ENCODE measurements at places on chromosomes 11 and 22.
A peak's percentile ranks its signal among the peaks of the same experiment; 100 is the strongest.

DNA sequence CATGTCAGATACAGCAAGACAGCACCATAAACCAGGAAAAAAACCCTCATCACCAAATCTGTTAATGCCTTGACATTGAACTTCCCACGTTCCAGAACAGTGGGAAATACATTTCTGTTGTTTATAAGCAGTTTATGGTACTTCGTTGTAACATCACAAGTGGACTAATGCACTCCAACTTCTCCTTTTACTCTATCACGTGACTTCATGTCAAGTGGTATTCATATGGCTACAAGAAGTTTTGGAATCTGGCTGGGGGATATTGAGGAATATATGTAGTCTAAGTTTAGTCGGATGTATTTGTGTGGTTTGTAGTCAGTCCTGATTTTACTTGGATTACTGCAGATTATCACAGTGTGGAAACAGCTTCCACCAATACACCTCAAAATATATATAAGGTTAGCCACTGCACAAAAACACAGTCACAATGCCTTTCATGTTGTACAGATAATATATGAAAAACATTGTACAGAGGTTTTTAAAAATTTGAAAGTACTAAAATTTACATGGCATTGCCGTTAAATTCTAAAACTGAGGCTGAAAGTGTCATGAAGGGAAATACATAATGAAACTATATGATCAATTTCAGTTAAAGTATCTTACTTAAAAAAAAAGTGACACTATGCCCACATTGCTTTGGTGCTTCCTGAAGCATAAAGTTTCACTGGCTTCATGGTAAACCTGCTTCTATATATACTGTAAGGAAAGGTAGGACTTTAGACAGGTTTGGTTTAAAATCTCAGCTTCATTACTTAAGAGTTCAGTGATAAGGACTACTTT is 134.1 kb downstream of the CASP12 start:
- DNase-seq, result no peak

DNA sequence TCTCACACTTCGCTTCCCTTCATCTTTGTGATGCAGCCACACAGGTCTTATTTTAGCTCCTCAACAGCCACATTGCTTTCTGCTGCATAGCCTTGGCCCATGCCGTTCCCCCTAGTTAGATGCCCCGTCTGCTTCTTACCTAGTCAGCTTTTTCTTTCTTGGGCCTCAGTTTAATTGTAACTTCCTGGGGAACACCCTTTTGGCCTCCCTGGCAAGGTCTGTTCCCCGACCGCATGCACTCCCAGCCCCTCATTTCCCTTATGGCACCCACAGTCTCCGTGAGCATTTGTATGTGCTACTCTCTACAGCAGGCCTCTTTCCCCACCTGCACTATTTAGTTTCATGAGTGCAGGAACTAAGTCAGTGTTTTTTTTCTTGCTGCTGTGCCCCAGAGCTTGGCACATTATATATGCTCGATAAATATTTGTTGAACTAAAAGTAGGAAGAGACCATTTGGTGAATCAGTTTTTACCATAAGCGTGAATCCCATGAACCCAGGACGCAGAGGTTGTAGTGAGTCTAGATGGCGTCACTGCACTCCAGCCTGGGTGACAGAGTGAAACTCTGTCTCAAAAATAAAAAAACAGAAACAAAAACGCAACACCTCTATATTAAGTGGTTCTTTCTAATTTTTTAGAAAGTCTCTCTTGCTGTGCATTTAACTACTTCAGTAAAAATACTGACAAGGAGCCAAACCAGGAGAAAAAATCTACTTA is 38.5 kb downstream of the TNRC6B start:
- no peak for DNase-seq

DNA sequence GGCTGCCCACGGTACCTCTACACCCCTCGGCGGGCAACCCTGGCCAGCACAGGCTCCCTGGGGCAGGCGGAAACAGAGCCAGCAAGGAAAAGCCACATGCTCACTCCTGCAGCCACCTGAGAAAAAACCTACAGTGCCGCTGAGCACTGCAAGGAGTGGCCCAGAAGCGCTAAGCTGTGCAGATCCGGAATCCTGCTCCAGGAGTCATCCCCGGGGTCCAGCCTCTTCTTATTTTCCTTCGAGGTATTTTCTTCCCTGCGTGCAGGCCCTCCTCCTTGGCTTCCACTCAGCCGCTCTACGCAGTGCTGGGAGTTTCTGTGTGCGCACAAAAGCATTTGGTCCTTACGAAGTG is 81.0 kb downstream of the TRMU start:
- no peak for DNase-seq

DNA sequence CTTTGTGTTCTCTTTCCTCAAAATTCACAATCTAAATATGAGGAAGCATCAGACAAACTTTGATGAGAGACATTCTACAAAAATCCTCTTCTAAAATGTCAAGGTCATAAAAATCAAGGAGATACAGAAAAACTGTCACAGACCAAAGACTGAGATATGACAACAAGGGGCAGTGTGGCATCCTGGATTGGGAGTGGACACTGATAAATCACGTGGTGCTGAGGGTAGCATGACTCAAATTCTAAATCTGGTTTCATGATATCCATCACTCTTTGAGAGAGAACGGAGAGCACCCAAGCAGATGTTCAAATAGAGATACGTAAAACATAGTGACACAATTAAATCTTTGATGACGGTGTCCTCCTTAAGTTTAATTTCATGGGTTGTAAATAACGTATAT is 13.0 kb upstream of the CARD18 start:
- DNase-seq, result no peak

- no peak for DNase-seq
Measured at GRCh38 chr11:3967695-3968094, 112.2 kb downstream of the STIM1 start.

- no peak for DNase-seq
Measured at GRCh38 chr22:44963832-44964721, 45.7 kb downstream of the PHF21B start.

- DNase-seq, result no peak
Measured at GRCh38 chr22:35984183-35985175, 44.1 kb downstream of the RBFOX2 start.

- DNase-seq, result no peak
Measured at GRCh38 chr11:112760396-112761059, 200.7 kb upstream of the NCAM1 start.

DNA sequence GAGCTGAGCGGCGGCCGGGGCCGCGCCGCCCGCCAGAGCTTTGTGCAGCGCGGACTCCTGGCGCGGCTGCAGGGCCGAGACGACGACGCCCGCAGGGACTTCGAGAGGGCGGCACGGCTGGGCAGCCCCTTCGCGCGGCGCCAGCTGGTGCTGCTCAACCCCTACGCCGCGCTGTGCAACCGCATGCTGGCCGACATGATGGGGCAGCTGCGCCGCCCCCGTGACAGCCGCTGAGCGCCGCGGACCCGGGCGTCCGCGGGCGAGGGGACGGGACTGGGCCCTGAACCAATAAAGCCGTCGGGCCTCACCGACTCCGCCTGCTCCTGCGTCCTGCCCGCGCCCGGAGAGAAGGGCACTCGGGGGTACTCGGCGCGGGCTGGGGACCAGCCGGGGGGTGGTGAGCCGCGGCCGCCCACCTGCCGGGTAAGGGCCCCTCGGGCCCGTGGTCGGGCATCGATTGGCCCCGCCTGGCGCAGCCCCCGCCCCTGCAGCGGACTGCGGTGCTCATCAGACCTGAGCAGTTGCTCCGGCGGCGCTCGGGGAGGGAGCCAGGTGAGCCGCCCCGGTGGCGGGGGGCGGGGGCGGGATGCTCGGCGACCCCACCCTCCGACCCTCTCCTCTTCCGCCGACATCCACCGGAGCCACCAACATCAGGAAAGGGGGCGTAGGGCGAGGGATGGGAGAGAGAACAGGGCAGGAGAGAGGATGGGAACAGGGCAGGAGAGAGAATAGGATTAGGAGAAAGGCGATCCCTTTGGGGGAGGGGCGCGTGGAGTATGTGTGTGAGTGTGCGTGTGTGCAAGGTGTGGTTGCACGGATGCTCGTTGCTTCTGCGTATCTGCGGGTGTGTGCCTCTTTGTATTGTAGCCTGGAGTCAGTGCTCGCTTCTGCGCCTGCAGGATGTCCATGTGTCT is at the start of gene TMEM25:
TMEM25 (plus strand) TSS at position 510 of the 914 bp plus-strand sequence. CDS start 610 bp downstream, outside the sequence.
- peak; percentile 58 for DNase-seq

GRCh38 chr11:66363805-66364535 is 7.6 kb downstream of the SLC29A2 start:
- DNase-seq, result peak; percentile 19

DNA sequence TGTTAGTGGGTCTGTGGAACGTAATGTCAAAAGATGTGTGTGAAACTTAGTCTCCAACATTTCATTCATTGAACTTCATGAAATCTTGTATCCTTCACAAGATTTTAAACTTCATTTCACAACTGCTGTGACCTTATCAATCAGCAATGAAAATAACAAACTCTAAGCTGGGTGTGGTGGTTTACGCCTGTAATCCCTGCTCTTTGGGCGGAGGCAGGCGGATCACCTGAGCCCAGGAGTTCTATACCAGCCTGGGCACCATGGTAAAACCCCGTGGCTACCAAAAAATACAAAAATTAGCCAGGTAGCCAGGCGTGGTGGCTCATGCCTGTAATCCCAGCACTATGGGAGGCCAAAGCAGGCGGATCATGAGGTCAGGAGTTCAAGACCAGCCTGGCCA is 5.1 kb downstream of the CHKA start:
- no peak for DNase-seq

- DNase-seq, result no peak
Measured at GRCh38 chr11:27754035-27755017, 54.1 kb upstream of the BDNF start.

DNA sequence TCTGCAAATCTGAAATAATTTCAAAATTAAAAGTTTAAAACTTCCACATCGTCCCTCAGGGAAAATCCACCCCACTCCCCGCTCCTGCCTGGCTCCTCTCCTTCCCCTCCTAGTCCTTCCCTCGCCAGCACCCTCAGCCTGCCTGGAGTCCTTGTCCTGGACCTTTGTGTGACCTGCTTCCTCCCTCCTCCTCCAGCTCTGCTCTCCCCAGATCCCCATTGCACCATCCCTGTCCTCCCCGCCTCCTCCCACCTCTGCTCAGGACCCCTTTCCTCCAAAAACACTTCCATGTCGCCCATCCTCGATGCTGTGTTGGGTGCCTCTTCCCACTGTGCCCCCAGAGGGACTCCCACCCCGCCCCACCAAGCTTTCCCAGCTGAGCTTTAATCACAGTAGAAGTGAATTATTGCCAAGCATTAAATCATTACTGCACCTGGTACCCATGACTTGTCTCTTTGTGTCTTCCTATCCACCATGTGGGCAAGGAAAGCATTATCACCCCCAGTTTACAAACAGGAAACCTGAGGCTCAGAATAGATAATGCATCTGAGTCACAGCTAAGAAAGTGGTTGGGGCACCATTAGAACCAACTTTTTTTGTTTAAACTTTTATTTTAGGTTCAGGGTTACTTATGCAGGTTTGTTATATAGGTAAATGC is 2.4 kb upstream of the ZP1 start:
- DNase-seq, result no peak

GRCh38 chr11:114285599-114285998 is 10.6 kb upstream of the NNMT start:
- no peak for DNase-seq

DNA sequence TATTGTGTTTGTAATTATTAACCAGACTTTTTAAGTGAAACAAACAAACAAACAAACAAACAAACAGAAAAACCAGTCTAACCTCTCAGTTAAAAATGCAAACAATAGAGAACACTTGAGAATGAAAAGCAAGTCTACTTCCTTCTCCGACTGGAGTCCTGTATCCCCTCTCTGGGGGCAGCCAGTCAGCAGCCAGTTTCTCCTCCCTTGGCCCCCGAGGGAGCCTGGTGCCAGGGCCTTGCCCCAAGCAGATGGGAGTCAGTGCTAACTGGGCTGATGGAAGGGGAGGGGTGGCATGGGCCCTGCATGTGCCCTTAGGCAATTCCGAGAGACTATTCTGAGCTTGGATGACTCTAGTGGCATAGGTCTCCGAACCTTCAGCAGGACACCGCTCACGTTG is 137.2 kb downstream of the GRIK4 start:
- DNase-seq, result no peak

DNA sequence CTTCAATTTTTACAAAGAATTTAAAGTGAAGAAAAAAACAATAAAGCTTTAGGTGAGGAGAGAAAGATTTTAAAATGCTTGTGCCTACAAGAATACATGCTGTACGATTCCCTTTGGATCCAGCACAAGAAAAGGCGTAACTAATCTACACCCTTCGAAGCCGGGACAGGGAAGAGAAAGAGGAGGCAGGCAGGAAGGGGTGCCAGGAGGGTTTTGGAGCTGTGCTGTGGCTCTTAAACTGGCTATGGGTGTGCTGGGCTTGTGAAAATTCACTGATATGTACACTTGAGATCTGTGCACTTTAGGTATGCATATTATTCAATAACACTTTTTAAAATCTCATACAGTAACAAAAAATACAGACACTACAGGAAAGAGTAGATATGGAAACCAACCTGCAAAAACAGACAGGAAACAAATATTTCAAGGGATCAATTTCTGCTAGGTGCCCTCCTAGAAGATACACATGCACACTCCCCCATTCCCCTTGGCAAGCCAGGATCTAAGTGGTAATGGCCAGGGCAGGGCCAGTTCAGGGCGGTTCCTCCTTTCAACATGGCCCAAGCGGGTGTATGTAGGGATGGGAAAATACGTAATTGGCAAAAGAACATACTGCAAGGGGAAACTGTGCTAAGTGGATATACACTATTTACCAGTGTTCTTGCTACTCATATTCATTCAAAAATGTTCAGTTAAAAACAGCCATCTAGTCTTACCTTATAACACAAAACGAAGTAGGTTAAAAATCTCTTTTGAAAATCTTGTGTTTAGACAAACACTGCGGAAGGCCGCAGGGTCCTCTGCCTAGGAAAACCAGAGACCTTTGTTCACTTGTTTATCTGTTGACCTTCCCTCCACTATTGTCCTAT is 54.2 kb downstream of the PACSIN2 start:
- DNase-seq, result no peak

DNA sequence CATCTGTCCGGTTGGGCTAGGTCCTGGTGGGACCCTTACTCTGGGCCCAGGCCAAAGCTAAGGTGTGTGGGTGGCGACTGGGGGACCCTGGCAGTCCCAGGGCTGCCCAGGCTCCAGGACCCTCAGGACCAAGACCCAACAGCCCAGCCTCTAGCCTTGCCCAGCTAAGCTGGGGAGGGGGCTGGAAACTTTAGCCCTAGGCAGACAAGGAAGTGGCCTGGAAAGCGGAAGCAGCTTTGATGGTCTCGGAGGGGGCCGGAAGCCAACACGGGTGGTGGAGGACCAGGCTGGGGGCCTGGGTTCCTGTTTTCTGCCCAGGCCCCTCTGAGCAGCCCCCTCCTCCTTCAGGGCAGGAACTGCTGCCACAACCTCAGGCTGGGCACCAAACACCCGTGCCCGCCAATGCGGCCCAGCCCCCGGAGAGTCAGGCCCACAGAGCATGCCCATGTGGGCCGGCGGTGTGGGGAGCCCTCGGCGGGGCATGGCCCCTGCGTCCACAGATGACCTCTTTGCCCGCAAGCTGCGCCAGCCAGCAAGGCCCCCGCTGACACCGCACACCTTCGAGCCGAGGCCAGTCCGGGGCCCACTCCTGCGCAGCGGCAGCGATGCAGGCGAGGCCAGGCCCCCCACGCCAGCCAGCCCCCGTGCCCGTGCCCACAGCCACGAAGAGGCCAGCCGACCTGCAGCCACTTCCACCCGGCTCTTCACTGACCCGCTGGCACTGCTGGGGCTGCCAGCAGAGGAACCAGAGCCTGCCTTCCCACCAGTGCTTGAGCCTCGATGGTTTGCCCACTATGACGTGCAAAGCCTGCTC is 2.8 kb downstream of the SIPA1 start:
- no peak for DNase-seq

Data from NCI-H774 (cell line).